ENCODE measurements at places on chromosomes 4 and X.

- DNase-seq, result no peak
Observed at GRCh38 chr4:89404530-89404929, 96.9 kb upstream of the GPRIN3 start.

DNA sequence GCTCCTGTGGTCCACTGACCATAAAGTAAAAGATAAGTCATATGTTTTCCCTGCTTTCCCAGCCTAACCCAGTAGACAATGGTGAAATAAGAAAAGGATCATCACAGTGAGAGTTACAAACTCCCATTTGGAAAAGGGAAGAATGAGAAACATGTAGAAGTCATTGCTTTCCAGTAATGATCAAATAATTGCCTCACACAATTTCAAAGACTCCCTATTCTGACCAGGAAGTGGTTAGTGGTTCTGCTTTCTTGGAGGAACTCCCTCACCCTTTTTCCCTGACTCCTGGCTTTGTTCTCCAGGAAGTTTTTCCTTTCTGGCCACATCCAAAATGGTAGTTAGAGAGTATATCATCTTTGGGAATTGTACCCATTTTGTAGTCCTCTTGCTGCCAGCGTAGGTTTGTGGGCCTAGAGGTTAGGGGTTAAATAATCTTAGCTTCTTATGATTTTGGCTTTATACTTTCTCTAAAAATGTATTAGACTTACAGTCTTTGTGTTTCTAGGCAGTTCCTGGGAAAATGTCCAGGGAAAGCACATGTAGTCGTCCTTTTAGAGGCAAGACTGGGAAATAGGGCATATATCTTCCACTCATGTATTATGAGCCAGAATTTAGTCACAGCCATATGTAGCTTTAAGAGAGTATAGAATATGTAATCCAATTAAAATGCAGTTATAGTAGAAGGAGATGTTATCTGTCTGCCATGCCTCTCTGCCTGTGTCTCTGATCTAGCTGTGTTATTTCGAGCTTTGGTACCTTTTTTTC lies 10.5 kb downstream of the VAMP7 start:
- DNase-seq, result no peak

- peak; percentile 1 for DNase-seq
Observed at GRCh38 chr4:58760737-58761136, 1650.6 kb upstream of the IGFBP7 start.

DNA sequence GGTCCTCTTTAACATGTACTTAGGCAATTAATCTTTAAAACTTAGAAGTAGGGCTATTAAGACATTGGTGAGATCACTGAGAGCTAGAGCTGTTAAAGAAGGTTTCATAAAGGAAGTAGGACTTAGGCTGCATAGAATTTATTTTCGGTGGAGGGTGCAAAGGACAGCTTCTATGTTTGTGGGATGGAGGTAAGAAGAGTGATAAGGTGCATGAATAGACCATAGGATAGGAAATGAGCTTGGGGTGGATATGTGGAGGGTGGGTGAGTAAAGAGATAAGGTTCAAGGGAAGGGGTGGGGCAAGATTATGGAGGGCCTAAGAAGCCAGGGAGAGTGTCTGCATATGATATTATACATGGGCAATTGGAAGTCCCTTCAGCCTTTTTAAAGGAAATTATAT lies 15.9 kb downstream of the RTL9 start:
- no peak for DNase-seq

DNA sequence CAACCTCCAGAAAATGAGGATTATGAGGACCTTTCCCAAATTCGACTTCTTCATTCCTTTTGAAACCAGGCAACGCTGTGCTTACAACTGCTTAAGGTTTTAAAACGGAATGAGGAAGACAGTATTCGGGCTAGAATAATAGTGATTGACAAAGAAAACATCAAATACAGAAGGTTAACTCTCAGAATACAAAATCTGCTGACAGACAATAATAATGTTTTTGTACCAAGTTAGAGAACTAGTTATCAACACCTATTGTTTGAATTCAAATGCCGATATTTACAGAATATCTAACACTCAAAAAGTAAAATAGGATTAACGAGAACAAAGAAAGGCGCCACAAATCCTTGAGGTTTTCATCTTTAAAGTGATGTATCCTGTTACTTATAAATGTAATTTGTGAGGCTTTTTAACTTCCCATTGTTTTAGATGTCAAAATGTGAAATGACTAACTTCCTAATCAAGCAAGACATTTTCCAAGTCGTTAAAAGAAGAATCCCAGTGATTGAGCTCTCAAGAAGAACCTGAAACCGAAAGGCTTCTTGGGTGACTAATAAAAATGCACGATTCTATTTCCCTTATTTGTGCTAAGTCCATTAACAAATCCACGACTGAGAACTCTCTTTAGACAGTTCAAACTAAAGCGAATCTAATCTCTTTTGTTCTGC lies 118.3 kb downstream of the SORBS2 start:
- DNase-seq, result no peak

DNA sequence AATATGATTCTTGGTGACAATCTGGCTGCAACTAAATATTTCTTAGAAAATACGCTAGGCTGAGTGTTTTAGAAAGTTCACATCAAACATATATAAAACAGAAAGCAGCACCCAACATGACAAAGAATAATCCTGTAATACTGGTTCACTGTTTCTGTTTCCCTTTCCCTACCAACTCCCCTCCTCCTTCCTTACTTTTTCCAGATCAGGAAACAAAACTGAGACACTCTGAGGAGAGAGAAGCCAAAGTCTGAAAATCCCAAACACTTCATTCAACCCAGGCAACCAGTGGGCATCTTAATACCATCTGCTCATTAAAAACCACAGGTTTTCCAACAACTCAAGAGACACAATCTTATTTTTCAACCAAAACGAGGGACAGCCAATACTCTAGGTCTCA lies 160.4 kb upstream of the MAP3K15 start:
- DNase-seq, result no peak

DNA sequence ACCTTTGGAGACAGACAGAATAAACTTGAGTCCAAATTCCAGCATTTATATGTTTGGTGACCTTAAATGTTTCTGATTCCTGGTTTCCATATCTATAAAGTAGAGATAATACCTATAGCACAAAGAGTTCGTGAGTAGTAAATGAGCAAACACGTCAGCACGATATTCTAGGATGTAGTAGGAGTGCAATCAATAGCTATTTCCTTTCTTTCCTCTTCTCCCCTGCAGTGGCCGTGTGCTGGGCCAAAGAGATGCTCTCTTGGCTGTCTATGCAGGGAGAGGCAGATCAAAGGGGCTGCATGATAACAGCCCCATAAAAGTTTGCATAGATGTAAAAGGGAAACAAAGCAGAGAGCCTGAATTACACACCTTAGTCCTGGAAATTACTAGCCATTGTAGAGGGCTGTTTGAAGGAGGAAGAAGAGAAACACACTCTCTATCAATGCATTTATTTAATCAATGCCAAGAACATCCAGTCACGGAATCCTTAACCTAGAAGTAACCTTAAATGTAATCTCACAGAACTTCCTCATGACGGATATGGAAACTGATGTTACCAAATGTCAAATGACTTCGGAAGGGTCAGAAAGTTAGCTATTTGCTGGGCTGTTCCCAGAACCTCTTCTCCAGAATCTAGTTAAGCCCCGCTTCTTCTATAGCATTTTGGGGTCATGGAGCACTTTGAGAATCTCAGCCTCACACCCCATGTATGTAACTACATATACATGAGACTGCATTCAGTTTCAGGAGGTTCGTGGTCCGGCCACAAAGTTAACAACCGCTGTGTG lies 35.5 kb upstream of the PLAC8 start:
- DNase-seq, result no peak

GRCh38 chrX:133950214-133950613 lies 35.2 kb downstream of the GPC3 start:
- no peak for DNase-seq

- DNase-seq, result no peak
Observed at GRCh38 chr4:80386281-80386886, 50.9 kb downstream of the CFAP299 start.

DNA sequence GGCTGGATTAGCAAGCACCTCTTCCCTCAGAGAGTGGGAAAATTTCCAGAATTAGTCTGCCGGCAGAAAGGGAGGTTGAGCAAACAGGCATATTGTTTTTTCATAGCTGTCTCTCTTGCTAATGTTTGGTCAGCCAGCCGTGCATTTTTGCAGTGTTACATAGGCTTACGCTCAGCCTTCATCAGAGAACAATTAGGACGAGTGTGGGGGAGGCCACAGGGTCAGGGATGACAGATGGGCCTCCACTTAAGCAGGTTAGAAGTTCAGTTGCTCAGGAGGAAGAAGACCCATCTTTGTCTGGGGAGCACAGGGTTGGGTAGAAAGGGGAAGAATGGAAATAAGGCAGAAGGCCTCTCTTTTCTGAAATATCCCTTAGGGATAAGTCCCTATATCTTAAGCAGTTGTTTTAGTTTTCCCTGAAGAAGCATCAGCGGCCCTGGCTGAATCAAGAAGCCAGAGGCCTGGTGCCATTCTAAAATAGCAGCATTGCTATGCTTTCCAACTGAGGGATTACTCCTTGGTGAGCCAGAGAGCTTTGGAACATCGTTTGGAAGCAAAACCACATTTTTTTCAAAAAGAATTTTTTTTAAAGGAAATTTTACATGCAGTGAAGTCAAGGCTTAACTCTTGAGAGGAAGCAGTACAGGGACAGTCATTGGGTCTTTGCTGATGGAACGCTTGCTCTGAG lies 118.8 kb downstream of the SMIM20 start:
- no peak for DNase-seq

- DNase-seq, result peak; percentile 91
Observed at GRCh38 chr4:156476359-156476758, 495.2 kb downstream of the PDGFC start.

DNA sequence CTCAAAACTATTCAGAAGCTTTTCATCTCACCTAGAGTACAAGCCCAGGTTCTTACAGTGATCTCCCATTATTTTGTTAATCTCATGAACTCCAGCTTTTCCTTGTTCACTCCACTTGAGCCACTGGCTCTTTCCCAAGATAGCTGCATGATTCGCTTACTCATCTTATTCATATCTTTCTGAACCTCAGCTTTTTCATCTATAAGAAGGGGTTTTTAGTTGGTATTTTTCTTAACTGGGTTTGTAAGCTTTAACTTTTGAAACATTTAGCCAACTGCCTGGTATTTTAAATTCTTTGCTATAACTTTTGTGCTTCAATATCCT lies 24.0 kb downstream of the GIMD1 start:
- no peak for DNase-seq

DNA sequence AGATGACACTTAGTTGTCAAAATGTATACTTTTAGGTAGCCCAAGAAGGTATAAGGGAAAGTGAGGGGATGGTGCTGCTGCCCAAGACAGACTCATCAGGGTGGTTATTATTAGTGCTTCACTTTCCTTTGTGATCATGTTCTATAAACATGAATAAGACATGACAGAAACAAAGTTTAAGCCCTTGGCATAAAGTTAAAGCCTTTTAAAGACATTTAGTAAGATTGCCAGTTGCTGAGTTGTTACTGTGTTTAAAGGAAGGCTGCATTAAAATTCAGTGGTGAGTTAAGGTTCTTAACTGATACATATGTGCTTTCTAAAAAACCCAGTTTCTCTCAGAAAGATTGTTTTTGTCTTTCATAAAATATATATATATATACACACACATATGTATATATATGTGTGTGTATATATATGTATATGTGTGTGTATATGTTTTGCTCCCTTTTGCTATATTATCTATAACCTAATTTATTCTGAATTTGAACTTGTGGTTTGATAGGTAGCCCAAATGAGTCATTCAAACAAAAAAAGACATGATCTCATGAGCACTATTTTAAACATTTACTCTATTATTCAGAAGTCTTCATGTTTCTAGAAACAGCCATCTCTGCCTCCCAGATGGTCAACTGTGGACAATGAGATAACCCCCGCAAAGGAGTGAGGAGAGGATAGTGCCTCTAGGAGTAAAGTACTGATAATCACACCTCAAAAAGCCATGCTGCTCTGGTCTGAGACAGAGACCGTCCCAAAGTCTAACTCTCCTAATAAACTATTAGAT lies 98.1 kb upstream of the OTUD4 start:
- DNase-seq, result no peak

DNA sequence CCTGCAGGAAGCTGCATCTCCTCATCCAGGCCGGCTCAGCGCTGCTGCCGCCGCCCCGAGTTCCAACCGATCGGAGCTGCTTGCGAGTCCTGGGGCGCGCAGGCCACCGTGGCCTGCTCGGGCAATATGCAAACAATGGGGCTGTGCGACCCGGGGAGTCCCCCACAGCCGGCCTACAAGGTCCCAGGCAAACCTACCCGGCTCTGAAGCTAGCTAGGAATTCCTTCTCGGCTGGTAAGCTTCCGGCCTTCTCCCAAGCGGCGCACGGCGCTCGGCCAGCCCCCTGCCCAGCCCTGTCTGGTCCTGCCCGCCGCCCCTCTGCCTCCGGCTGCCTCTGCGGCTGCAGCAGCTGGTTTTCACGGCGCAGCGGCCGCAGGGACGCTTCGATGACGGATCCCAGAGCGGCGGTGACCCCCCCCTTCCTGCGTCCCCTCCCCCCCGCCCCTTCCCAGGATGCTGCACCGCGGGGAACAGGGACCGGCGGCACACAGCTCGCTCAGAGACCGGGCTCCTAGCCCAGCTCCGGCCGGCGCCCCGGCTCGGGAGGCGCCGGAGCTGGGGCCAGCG lies 59.4 kb downstream of the TSC22D3 start:
- DNase-seq, result peak; percentile 37

GRCh38 chr4:40656201-40656863 lies 26.7 kb upstream of the RBM47 start:
- DNase-seq, result no peak

- no peak for DNase-seq
Observed at GRCh38 chr4:66017671-66018070, 347.4 kb upstream of the EPHA5 start.

DNA sequence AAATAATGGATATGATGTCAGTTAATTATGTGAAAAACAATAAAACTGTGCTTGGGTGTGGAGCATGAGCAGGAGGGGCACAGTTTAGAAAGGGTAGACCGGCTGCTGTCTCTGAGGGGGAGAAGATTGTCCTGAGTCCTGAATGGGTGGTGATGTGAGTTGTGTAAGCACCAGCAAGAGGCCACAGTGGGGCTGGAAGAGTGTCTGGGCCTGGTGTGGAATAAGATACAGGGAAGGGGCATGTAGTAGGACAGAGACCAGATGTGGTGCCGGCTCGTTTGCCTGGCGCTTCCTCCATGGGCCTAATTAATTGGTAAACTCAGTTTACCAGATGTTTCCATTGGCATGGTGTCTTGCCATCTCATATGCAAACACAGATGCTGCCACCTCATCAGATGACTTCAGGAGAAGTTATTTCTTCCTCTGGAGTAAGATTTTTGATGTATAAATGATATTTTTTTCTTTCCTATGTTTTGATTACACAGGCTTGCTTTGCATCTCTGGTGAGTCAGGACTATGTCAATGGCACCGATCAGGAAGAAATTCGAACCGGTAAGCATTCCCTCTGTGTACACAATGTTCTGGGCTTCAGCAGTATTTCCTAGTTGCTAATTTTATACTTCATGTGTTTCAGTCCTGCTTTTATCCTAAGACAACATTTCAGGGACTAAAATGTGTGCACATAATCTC lies 5.1 kb downstream of the MED28 start:
- no peak for DNase-seq

Data from RKO (cell line).